Upper lobe of right lung (tissue), 1 donor: ENCODE measurements at places on chromosomes 7 and 10.

- no peak for DNase-seq
Observed at GRCh38 chr7:111845853-111846252, 283.6 kb upstream of the IMMP2L start.

- DNase-seq, result no peak
Observed at GRCh38 chr7:136336932-136337331, 359.8 kb upstream of the MTPN start.

- no peak for DNase-seq
Observed at GRCh38 chr7:122528879-122529481, 169.9 kb downstream of the RNF133 start.

- no peak for DNase-seq
Observed at GRCh38 chr7:142611566-142612236, 137.6 kb upstream of the PRSS1 start.

GRCh38 chr7:56019501-56019900 lies 31.7 kb downstream of the PSPH start:
- DNase-seq, result no peak

DNA sequence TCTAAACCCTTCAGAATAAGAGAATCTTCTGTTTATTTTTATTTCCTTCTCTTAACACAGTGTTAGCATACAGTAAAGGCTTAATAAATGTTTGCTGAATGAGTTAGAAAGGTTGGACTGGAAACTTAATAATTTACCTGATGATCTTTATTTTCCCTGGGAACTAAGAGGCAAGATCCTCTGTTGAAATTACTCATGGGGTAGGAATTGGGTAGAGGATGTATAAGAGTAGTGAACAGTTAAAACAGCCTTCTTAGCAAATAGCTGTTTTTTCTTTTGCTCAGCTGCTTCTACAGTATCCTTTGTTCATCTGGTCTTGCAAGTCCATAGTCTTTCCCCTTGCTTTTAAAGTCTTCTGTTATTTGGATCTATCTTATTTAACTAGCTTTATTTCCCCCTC lies 80.0 kb downstream of the AKAP9 start:
- DNase-seq, result no peak

- no peak for DNase-seq
Observed at GRCh38 chr7:244974-245373, 45.0 kb upstream of the FOXL3 start.

GRCh38 chr10:108443636-108444035 lies 1279.1 kb upstream of the SORCS1 start:
- DNase-seq, result no peak
